ENCODE measurements at places on chromosomes 11 and 22.

DNA sequence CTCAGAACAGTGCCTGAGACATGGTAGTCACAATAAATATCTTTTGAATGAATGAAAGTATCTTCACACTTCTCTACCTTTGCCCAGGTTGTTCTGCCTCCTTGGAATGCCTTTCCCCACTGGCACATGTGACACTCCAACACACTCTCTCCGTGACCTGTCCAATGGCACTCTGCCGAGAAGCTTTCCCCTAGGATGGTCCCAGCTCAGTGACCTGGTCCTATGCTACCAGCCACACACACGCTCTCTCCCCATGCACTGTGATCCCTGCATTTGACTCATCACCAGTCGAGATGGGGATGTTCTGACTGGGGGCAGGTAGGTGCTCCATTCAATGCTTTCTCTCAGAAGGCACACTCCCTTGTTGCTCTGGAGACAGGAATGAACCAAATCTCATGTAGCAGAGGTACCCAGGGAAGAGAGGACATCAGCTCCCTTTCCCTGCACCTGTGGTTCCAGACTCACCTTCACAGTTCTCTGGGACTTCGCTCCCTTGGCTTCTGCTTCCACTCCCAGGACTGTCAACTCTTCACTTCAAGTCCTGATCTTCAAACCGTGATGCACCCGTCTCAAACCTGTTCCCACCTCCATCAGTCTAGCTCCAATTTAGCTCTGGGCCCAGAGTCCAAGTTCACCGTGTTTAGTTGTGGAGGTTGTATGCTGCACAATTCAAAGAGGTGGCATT lies 30.7 kb upstream of the LMO1 start:
- H3K4me3 ChIP-seq = no peak overlapping the region
- H3K4me1 ChIP-seq = no peaks in the 10 kb centered on the region
- no peak overlapping the region for H3K27ac ChIP-seq
- H3K36me3 ChIP-seq = no peaks in the 10 kb centered on the region

GRCh38 chr11:2577031-2577990 lies 122.5 kb downstream of the KCNQ1OT1 start:
- H3K4me1 ChIP-seq = no peaks in the 10 kb centered on the region
- H3K27me3 ChIP-seq = no peaks in the 10 kb centered on the region
- H3K4me3 ChIP-seq = no peak overlapping the region
- DNase-seq = no peak
- no peak overlapping the region for H3K27ac ChIP-seq

GRCh38 chr22:49994361-49995040 lies 18.1 kb downstream of the IL17REL start:
- no peaks in the 10 kb centered on the region for H3K27me3 ChIP-seq
- no peaks in the 10 kb centered on the region for H3K36me3 ChIP-seq
- no peak overlapping the region for H3K27ac ChIP-seq
- H3K4me1 ChIP-seq = peaks cover 8% of the 10 kb centered on the region
- no peak for DNase-seq
- no peak overlapping the region for H3K4me3 ChIP-seq

DNA sequence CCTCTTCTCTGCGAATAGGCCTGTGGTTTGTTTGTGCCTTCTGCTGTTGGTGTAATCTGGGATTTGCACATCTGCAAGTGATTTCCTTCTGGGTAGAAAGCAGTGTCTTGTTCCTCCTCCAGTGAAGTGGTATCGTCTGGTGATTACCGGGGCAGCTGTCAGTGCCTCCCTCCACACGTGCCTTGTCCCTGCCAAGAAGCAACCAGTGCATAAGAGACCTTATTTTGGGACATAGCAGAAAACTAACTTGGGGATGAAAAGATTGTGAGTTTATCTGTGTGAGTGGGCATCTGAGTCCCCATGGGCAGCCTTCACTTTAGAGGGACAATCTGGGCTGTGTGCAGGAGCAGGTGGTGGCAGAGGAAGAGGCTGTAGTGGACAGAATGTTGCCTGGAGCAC lies 71.5 kb upstream of the SORL1-AS1 start:
- peaks cover 75% of the 10 kb centered on the region for H3K36me3 ChIP-seq
- DNase-seq = no peak
- no peak overlapping the region for H3K4me3 ChIP-seq
- H3K27ac ChIP-seq = no peak overlapping the region
- H3K4me1 ChIP-seq = no peaks in the 10 kb centered on the region
- H3K27me3 ChIP-seq = no peaks in the 10 kb centered on the region

All from naive thymus-derived CD4-positive, alpha-beta T cell (primary cell).